ENCODE measurements at places on chromosomes 7 and 10. TPM values are rescaled to one million over a fixed set of nuclear protein-coding genes. Genes with fewer than 3 reads are reported as not detected.

Gene SUMF2
- total RNA-seq, result 86.4 TPM

Gene C10orf67
- total RNA-seq, result 1.2 TPM

Gene INMT
- total RNA-seq, result 131 TPM

Gene BTBD16
- total RNA-seq, result 0.89 TPM

Gene DENND11
- total RNA-seq, result 26.6 TPM

Gene RARRES2
- total RNA-seq, result 261 TPM

Gene SPDYE16
- total RNA-seq, result 1.9 TPM

Gene IFIT3
- 25.5 TPM for total RNA-seq

Gene HOXA5
- total RNA-seq, result 20.1 TPM

Gene ST8SIA6
- total RNA-seq, result 2.5 TPM

Gene KCNH2
- total RNA-seq, result 3.2 TPM

Gene NUTM2E
- total RNA-seq, result not detected

Gene PMPCB
- total RNA-seq, result 45.7 TPM

Gene UCMA
- not detected for total RNA-seq

Gene LRRC17
- 4.2 TPM for total RNA-seq

Gene ZNF503
- 30.2 TPM for total RNA-seq

All from sciatic nerve (tissue), 2 donors.